ENCODE measurements at places on chromosomes 4 and X.

DNA sequence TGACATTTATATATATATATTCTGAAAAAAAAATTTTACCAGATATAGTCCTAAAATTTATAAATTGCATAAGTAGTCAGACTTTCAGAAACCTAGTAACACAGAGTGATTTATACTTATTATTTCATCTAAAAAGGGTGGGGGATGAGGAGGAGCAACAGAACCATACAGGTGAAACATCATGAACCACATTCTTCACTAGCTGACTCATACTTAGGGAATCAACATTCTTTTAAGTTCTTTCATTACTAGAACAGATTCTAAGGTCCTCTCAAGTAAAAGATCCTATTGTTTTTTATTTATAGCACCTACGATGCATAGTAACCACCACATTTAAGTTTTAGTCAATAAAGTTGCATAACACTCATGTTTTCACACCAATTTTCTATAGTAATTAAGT lies 166.1 kb downstream of the LRBA start:
- no peak for DNase-seq

- DNase-seq = no peak
Observed at GRCh38 chr4:87521757-87522374, 7.3 kb downstream of the SPARCL1 start.

DNA sequence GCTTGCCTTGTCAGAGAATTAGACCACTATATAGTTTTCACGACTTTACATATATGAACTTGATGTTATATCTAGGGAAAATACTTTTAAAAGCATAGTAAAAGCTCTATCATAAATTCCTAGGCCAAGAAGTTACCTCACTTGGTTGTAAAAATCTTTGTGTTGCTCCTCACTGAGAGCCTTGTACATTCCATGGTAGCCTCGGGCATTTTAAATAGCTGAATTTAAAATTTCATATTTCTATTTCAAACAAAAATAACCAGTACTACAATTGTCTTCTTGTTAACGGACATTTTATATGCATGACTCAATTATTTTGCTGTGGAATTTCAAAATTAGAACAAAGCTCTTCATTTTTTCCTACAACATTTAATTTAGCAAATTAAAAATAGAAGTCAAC lies 107.6 kb downstream of the MID1 start:
- DNase-seq = no peak

- DNase-seq = no peak
Observed at GRCh38 chr4:42641161-42641560, 15.7 kb downstream of the ATP8A1 start.
